Glutamatergic neuron (in vitro differentiated cells): ENCODE measurements at places on chromosomes 1 and 21. TPM values are rescaled to one million over a fixed set of nuclear protein-coding genes. Genes with fewer than 3 reads are reported as not detected.

- peaks cover 10% of the 10 kb centered on the region for H3K4me1 ChIP-seq
- no peak overlapping the region for H3K27ac ChIP-seq
- H3K36me3 ChIP-seq, result no peaks in the 10 kb centered on the region
- H3K4me3 ChIP-seq, result no peak overlapping the region
Measured at GRCh38 chr1:93000291-93000690, 39.0 kb upstream of the DIPK1A start.

DNA sequence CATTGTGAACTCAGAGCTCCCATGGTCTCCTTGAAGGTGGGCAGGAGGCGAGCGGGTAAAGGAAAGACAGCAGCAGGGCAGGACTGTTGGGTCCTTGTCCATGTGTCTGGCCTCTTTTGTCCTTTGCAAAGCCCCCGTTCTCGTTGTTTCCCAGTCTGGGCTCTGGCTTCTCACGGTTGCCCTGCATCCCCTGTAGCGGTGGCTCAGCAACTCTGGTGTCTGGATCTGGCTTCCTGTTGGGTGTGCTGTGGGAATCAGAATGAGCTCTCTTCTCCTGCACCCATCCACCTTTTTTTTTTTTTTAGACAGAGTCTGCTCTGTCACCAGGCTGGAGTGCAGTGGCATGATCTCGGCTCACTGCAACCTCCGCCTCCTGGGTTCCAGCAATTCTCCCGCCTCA lies 11.1 kb downstream of the H6PD start:
- DNase-seq, result no peak
- H3K4me1 ChIP-seq, result peaks cover 20% of the 10 kb centered on the region
- H3K27ac ChIP-seq, result no peak overlapping the region
- H3K4me3 ChIP-seq, result no peak overlapping the region

DNA sequence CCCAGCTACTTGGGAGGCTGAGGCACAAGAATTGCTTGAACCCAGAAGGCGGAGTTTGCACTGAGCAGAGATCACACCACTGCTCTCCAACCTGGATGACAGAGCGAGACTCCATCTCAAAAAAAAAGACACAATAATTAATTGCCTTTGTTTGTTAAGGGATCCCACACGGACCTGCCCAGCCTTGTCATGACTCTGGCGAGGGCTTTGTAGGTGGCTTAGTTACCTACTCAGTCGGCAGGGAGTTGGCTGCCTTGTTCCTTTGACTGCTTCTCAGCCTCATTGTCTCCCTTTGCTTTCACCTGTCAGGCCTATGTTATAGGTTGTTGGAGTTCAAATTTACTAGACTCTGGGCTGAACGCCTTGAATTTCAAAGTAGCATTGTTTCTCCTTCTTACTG lies 82.0 kb downstream of the UBE4B start:
- no peak overlapping the region for H3K4me3 ChIP-seq
- no peak for DNase-seq
- H3K27me3 ChIP-seq, result peaks cover 3% of the 10 kb centered on the region
- peaks cover 4% of the 10 kb centered on the region for H3K36me3 ChIP-seq

- no peaks in the 10 kb centered on the region for H3K36me3 ChIP-seq
- no peak for DNase-seq
- H3K27me3 ChIP-seq, result no peaks in the 10 kb centered on the region
- H3K4me3 ChIP-seq, result no peak overlapping the region
- no peaks in the 10 kb centered on the region for H3K4me1 ChIP-seq
- no peak overlapping the region for H3K27ac ChIP-seq
Measured at GRCh38 chr1:84541679-84542078, 32.6 kb downstream of the CTBS start.

DNA sequence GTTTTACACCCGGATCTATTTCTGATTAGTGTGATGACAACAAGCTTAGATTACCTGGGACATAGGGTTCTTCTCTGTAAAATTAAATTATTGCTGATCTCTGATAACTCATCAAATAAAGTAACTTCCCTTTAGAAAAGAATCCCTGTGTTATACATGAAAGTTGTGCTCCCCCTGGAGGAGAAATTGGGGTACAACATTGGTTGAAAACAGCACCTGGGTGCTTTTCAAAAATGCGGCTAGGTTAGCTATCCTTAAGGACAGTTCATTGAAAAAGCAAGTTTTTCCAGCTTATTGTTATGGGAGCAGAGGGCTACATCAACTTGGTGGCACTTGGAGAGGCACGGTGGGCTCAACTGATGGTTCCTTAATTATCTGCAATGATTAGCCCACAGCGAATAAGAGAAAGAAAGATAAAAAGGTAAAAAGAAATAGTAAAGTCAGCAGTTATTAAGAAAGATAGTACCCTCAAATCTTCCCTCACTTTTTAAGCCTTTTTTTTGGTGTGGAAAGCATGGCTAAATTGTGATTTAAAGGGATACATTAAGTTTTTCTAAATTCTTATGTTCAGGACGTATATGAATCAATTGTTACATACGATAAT lies 97.8 kb downstream of the FMN2 start:
- H3K36me3 ChIP-seq, result no peaks in the 10 kb centered on the region
- peaks cover 26% of the 10 kb centered on the region for H3K4me1 ChIP-seq
- DNase-seq, result no peak
- no peak overlapping the region for H3K27ac ChIP-seq
- H3K4me3 ChIP-seq, result no peak overlapping the region

GRCh38 chr1:192952646-192953045 lies 106.5 kb downstream of the UCHL5 start:
- no peak overlapping the region for H3K27ac ChIP-seq
- peaks cover 2% of the 10 kb centered on the region for H3K27me3 ChIP-seq
- no peak for DNase-seq
- no peaks in the 10 kb centered on the region for H3K4me1 ChIP-seq

DNA sequence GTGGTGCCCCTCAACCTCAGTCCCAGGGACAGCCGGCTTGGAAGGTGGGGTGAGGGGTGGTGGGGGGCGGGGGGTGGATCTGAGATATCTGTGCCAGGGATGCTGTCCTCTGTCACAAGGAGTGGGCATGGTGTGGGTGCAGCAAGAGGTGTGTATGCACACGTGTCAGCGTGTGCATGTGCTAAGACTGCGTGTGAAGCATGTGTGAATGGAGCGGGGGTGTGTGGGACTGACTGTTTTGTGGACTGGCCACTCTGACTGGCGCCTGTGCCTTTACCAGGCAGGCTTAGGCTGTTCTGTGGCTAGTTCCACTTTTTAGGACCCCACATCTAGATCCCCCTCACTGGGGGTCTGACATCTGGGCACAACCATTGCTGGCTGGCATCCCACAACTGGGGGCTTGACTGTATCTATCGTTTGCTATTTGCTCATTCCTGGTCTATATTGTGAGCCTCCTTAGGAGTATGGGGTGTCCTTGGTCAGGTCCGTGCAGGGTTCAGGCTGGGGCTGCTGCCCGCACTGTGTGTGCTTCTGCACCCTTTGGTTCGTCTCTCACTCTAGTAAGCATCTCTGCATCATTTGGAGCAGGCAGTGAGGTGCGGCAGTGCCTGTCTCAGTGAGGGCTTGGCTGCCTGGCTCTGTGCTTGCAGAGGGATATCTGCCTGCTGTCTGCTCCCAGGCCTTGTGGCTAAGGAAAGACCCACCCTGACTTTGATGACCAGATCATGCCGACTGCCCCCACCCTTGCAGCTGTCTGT lies 1.9 kb downstream of the AMPD2 start:
- H3K4me3 ChIP-seq, result peak overlapping the region; percentile 98
- H3K36me3 ChIP-seq, result no peaks in the 10 kb centered on the region
- no peak for DNase-seq

The CRTC2 gene
- 47.3 TPM for total RNA-seq
